Adrenal gland (tissue), 19 donors: ENCODE measurements at places on chromosomes 12 and 14. TPM values are rescaled to one million over a fixed set of nuclear protein-coding genes. Genes with fewer than 3 reads are reported as not detected.

- no peak for DNase-seq
These were observed 137.0 kb upstream of the HIF1A start for GRCh38 chr14:61558271-61558670.

- DNase-seq, result no peak
These were observed 1.6 kb upstream of the ACOT6 start for GRCh38 chr14:73610687-73611086.

DNA sequence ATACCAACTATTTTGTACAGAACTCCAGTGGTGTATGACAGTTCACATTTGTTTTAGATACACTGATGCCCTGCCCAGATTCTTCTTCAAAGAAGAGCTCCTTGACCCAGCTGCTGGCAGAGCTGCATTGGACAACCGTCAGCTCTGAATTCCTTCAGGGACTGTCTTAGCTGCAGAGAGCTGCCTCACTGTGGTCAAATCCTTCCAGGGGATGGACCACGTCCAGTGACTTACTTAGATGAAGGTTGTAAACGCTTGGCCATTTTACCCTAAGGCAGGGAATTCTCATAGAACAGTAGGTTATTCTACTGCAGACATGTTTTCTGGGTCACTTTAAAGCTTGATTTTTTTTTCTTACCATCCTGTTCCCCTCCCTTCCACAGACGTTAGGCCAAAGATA, 905.0 kb upstream of the ATXN7L3B start:
- no peak for DNase-seq

GRCh38 chr14:77071938-77072388, 26.1 kb upstream of the CIPC start:
- DNase-seq, result no peak

GRCh38 chr12:64237382-64237781, 15.3 kb upstream of the KICS2 start:
- DNase-seq, result no peak

DNA sequence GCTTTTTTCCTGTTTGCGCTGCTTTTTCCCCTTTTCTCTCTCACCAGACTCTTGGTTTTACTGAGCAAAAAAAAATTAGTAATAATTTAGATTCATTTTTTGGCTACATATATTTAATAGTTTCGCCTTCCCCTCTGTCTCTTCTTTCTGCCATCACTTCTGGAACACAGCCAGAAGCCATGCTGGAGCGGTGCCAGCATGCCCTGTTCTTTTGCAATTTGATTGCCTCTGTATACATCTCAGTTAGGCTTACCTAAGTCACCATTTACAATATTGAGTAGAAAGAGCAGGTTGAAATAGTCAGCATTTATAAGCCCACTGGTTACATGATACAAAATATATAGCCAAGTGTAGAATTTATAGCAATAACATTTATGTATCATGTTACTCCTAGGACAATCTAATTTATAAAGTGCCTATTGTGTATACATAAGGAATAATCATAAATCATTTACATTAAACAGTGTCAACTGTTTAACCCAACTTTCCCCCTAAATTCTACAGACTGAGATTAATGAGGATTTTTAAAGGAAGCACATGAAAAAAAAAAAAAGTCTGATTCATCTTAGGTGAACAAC, 413.8 kb upstream of the SOX5 start:
- no peak for DNase-seq

GRCh38 chr14:85576218-85576617, 46.3 kb downstream of the FLRT2 start:
- no peak for DNase-seq

DNA sequence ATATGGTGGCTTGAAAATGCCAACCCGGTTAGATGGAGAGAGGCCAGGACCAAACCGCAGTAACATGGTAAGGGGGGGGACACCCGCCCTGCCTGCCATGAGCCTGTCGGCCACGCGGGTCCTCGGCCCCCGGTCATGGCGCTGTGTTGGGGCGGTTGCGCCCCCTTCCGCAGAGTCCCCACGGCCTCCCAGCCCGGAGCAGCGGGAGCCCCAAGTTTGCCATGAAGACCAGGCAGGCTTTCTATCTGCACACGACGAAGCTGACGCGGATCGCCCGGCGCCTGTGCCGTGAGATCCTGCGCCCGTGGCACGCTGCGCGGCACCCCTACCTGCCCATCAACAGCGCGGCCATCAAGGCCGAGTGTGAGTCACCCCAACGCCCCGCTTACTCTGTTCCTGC, 10.1 kb upstream of the CRIP2 start:
- DNase-seq, result no peak

DNA sequence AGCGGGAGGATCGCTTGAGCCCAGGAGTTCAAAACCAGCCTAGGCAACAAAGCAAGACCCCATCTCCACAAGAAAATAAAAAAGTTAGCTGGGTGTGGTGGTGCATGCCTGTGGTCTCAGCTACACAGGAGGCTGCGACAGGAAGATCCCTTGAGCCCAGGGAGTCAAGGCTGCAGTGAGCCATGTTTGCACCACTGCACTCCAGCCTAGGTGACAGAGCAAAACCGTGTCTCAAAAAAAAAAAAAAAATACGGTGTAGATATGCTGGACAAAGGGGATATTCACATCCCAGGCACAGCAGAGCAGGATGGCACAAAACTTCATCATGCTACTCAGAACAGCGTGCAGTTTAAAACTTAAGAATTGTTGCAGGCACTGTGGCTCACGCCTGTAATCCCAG, 24.8 kb upstream of the STRN3 start:
- no peak for DNase-seq

GRCh38 chr12:96233939-96234461, 39.8 kb downstream of the ELK3 start:
- peak; percentile 96 for DNase-seq

DNA sequence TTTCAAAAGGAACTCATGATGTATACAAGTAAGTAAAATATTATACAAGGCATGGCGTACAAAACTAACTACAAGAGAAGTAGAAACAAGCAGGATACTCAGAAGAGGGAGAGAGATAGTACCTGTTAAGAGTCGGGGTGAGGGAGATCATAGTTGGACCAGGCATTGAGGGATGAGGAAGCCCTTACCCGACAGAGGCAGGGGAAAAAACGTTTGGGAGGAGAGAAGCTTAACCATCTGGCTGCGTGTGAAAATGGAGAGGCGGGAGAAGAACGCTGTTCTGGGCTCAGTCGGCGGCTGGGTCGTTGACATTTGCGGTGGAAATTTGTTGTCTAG, 575 bp upstream of the FMNL3 start:
- DNase-seq, result no peak

- no peak for DNase-seq
These were observed 22.1 kb downstream of the SAMD4A start for GRCh38 chr14:54589076-54589475.

DNA sequence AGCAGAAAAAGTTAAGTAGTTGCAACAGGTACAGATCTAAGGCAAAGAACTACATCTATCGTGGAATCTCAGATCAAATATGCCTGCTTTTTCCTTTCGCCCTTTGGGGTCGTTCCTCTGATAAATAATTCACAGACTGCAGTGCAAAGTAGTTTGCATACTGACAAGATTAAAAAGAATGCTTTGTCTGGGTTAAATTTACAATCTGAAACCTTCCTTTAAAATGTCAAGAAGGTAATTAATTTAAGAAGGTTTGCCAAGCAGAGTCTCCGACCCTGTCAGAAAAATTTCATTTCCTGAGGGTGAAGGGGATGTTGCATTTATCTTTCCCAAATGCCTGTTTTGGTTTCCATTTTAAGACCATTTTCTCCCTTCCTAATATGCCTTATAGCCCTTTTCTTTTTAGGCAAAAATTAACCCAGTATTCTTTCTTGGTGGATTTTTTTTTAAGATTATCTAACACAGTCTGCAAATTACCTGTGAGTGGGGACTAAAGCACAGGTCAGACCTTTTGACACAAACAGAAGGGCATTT, 406.9 kb downstream of the LRIG3 start:
- no peak for DNase-seq

- DNase-seq, result no peak
These were observed 7.0 kb downstream of the ERP27 start for GRCh38 chr12:14931359-14931758.

DNA sequence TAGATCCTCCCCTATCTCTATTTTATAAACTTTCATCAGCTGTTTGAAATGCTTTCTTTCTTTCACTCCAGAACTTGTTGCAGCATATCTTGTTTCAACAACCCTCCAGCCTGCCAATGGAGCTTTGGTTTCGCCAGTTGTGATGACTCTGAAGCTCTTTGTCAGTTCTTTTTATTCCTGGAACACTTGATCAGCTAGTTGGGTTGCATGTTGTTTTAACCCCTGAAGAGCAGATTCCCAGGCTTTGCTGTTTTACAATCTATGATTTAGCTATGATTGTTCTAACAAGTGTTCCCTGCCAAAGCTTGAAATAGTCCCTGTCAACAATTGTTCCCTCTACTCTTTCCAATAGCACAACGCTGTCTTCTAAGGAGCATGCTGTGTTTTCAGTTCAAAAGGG, 50.6 kb upstream of the FUT8 start:
- DNase-seq, result peak; percentile 16

DNA sequence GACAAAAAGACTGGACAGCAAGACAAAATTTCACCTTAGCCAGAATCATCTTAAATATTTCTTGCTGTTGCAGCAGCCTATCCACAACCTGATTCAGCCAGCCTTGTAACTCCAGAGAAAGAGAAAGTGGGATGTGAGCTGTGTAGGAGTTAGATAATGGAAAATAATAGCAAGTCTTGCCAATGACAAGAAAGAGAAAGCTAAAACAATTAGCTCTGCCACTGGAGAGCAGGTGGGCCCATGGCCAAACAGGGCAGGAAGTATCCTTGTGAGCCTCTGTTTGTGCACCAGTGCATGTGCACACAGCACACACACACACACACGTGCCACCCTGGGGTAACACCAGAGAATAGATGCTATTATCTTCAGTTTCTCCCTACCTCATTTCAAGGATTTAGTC, 106.0 kb upstream of the CCDC196 start:
- DNase-seq, result peak; percentile 55

DNA sequence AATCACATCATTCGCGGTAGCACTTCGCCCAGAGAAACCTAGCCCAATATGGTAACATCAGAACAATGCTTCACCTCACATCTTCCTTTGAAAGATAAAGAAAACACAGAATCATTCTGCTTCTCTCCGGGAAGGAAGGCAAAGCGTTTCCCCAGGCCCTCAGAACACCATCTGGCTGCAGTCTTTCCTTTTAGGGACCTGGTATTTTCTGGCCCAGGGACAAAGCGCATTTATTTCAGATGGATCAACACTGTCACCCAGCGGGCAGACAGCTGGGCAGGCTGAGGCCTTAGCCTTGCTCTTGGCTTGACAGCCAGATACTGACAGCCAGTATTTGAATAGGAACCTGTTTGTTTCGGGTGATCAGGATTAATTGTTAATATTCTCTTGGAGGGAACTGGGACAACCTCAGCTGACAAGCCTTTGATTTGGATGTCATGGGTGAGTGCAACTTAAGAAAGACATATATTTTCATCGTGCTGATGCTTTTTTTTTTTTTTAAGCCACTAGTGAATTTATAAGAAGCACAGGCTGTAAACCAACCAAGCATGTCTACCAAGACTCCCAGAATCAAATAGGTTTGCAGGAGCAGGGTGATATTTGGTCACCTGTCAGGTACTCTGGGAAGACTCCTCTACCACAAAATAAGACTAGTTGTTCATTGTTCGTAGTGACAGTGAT, 118.9 kb downstream of the VEZT start:
- peak; percentile 75 for DNase-seq

- no peak for DNase-seq
These were observed 279.6 kb downstream of the PDZRN4 start for GRCh38 chr12:41467591-41468325.

DNA sequence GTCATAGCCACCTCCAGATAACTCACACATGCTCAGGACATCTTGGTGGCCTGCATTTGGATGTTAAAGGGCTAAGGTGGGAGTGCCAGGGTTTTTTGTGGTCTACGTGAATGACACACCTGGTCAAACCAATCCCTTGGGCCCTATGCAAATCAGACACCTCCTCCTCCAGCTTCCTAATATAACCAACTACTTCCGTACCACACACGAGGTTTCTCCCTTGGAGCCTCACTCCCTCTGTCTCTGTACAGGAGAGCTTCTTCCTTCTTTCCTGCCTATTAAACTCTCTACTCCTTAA, 19.6 kb downstream of the APOBEC1 start:
- no peak for DNase-seq

DNA sequence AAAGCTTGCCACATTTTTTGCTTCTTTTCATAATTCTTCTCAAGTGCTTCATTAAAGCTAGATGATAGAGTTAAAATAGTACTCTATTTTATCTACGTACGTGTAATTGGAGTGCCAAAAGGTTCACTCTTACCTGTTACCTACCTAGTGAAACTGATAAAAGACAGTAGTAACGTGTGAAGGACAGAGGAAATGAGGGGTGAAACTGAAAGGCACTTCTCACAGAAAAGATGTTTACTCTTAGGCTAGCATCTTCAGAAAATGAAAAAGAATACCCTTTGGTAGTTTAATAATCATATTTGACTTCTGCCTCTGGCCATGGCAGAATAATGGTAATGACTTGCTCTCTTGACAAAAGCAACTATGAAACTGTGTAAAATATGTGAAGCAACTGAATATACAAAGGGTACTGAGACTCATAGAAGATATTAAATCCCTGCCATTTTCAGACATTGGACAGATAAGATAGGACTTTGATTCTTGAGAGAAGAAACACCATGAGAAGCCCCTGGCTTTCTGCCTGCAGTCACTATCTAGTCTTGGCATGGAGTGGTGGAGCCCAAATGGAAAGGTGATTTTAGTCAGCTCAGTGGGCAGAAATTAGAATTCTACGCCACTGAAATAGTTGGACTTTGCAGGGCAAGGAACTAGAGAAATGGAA, 6.3 kb upstream of the EVL start:
- no peak for DNase-seq

Gene POTEG
- total RNA-seq, result not detected

Gene SP1
- total RNA-seq, result 74.5 TPM

Gene YARS2
- total RNA-seq, result 25.6 TPM

Gene NGB
- 0.17 TPM for total RNA-seq

Gene ZNF605
- 16.3 TPM for total RNA-seq

Gene AGAP2
- total RNA-seq, result 2.8 TPM

Gene KRT80
- total RNA-seq, result 14.6 TPM

Gene GALNT9
- total RNA-seq, result 0.81 TPM

Gene MVK
- 194 TPM for total RNA-seq

Gene OAS3
- 12.2 TPM for total RNA-seq

Gene MGAT4C
- total RNA-seq, result 0.03 TPM

Gene NUAK1
- total RNA-seq, result 7.6 TPM

Gene SYNE2
- 52.4 TPM for total RNA-seq

Gene ARID4A
- total RNA-seq, result 6.2 TPM

Gene KLHL33
- 0.41 TPM for total RNA-seq

Gene MYO1A
- 0.11 TPM for total RNA-seq

Gene DENND5B
- total RNA-seq, result 32.5 TPM

Gene TAS2R42
- total RNA-seq, result not detected
